ENCODE measurements at places on chromosomes 1 and 21.

GRCh38 chr1:175162955-175163354 is 29.6 kb downstream of the KIAA0040 start:
- DNase-seq = no peak

DNA sequence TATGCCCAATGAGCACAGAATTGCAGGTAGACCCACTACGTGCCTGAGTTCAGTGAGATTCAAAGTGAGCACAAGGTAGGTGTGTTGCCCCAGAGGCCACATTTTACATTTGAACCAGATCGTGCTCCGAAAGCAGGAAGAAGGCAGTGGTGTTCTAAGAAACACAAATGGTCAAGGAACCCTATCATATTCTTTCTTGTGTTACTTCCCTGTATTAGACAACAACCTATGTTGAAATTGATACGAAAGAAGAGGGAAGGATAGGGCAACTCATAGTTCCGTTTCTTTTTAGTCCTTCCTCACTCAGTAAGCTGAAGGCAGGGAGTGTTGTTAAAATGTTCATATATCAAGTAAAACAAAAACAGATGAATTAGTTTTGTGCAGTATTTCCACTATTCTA is 33.9 kb downstream of the OLFML2B start:
- DNase-seq = no peak

GRCh38 chr1:50417507-50417906 is 5.7 kb downstream of the DMRTA2 start:
- DNase-seq = no peak

- no peak for DNase-seq
Measured at GRCh38 chr1:14820295-14821085, 222.0 kb downstream of the KAZN start.

GRCh38 chr1:188314557-188315137 is 1485.9 kb downstream of the PLA2G4A start:
- DNase-seq = no peak

DNA sequence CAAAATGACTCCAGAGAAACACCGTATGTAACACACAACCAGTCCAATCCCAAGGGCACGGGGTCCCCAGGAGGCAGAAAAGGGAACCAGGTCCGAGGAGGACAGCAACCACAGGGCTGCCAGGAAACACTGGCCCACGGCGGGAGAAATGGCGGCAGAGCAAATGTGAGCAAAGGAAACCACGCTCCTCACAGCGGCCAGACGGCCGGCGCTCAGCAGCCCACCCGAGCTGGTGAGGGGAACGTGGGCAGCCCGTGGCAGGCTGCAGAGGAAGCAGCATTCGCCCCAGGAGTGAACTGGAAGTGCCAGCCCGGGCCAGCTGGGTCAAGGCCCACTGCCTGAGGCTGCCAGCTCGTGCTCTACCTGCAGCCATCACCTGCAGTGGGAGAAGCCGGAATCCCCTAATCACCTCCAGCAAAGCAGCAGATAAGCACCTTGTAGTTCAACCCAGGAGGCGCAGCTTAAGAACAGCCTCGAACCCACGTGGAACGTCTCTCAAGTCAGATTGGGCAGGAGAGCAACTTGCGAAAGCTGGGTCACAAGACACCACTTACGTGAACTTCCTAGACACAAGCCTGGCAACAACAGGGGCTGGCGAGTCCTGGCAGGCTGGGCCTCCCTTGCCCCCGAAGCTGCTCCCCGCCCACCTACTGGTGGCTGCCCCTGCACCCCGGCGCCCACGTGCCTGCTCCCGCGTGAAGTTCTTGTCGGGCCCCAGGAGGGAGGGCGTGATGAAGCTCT is 6.7 kb downstream of the SLC19A1 start:
- DNase-seq = no peak

DNA sequence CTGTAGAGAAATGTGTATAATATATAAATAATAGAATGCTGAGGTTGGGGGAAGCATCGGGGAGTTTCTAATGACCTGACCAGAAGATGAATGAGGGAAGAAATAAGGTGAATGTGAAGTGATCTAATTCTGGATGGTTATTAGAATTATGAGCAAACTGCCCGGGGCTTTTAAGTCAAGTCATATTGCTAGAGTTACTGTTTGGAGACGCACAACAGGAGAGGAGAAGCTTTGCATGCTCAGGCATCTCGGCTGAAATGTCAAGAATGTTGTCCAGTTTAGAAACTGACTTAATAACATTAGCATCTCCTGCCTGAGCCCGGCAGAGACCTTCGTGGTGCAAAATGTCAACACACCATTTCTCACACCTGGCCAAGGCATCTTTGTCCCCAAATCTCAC is 119.1 kb downstream of the RRAGC start:
- DNase-seq = no peak

DNA sequence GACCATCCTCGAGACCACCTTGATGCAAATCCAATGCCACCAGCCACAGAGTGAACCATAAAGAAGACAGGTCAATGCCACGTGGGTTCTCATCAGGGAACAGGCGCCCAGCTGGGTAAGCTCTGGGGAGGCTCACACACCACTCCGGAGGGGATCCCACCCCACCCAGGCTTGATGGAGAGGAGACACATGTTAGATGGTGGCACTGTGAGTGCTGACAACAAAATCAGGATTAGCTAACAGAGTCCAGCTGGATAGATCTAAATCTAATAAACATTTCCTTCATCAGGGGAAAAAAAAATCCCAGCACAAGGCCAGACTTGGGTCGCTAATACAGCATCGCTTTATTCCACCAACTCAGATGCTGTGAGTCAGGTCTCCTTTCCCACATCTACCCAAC is 132.2 kb upstream of the TNR start:
- no peak for DNase-seq

- no peak for DNase-seq
Measured at GRCh38 chr1:11873395-11874257, 14.9 kb upstream of the NPPB start.

DNA sequence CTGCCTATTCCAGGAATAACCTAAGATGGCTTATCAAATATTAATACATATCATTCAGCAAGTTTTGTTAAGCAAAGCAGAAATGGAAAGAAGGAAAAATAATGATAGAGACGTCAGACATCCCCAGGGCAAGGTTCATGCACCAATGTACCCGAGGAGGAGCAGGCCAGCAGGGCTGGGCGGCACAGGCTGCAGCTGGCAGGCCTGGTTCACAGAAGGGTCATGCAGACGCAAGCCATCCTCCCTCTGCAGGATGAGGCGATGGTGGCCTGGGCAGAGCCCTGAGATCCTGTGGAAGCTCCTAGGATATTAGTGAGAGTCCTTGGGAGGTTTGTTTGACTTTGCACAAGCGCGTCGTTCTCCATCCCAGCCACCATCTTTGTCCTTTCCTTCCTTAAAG is 30.0 kb downstream of the BATF3 start:
- DNase-seq = no peak

- DNase-seq = peak; percentile 0
Measured at GRCh38 chr1:99264201-99265021, at the start of gene PLPPR4. TSS of gene PLPPR4 (plus strand) at chr1:99264492. CDS start at chr1:99264594, 102 bp downstream.

DNA sequence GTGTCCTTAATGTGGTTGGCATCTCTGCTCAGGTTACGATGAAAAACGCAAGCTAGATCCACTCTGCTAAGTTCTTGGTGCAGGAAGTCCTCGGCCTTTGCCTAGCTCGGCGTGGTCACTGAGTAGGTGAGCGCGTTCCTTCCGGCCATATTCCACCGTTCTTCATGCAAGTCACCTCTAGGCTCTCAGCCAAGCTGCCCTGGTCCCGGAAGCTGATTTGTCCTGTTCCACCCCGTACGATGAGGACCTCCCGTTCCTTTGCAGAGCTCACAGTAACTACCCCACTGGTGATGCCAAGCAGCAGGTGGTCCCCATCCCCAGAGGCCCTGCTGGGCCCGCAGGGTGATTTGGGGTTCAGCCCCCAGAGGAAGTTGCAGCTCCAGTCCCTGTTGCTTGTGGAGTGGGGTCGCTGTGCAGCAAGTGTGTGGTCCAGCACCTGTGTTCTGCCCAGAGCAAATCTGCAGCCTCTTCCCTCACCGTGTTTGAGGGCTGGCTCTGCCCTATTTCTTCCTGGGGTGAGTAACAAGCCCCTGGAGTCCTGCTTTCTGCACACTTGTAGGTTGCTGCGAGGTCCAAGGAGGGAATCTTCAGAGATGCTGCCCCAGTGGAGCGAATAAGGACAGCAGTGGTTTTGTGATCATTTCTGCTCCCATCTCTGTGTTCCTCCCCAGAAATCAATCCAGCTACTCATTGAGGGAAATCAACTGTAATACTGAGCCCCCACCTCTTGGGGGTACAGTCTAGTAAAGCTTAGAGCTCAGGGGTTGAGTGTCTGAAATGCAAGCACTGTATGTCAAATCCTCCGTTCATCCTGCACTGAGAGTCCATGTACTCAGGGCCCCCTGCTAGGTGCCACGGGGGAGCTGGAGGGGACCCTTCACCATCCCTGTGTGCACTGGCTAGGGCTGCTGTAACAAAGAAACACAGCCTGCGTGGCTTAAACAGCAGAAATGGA is 2.3 kb downstream of the UMODL1 start:
- DNase-seq = no peak

All from stimulated activated CD4-positive, alpha-beta T cell treated with anti-CD3 and anti-CD28 coated beads, Interleukin-12 subunit alpha, Interleukin-12 subunit beta, amount 100 ng/mL, for 48 hours (primary cell).